ENCODE measurements at places on chromosomes 3 and 15.
A peak's percentile ranks its signal among the peaks of the same experiment; 100 is the strongest.

DNA sequence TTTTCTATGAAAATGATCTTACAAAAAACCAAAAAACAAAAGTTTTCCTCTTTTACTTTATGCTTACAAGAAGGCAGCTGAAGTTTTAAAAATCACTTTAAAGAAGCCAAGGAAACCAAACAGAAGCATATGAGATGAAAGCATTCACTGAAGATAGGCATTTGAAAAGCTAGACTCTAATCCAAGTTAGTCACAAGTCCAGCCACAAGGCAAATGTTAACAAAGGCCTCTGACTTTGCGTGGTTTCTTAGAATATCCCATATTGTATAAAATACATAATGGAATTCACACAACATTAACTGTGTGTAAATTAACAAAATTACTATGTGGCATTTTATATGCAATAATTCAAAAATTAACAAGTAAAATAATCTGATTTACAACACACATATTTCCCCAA, 17.7 kb downstream of the MRPL3 start:
- DNase-seq: no peak

GRCh38 chr15:71120428-71120944, 5.2 kb downstream of the THSD4 start:
- DNase-seq: no peak

DNA sequence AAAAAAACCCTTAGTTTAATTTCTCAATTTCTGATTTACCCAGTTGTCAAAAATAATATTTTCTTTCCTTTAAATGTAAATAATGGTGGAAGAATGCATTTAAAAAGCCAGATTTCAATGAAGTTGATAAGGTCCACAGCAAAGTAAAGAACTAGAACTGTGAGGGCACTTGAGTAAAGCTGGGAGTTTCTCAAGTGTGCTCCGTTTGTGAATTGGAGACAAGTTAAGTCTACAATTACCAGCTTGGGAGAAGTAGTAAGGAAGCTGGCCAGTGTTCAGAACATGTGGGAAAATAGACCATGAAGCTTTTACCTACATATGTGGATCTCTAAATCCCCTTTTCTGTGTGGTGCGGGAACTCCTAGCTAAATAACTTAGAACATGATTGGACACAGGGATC, 239.4 kb downstream of the OXSM start:
- no peak for DNase-seq

DNA sequence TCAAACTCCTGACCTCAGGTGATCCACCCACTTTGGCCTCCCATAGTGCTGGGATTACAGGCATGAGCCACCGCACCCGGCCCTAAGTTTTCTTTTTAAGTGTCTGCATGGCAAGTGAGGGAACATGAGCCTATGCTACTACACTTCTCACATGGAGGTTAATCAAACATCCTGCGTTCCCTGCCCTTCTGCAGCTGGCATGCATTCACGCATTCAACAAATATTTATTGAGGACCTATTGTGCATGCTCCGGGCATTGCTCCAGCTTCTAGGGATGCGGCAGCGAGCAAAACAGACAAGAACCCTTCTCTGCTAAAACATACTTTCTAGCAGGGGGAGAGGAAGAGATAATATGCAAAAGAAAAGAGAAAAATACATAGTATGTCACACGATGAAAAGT, 42.6 kb upstream of the ACKR4 start:
- peak; percentile 30 for DNase-seq

GRCh38 chr3:42085641-42086376, 5.3 kb upstream of the TRAK1 start:
- no peak for DNase-seq

- peak; percentile 1 for DNase-seq
Measured at GRCh38 chr3:64488939-64489338, 198.9 kb downstream of the ADAMTS9 start.

DNA sequence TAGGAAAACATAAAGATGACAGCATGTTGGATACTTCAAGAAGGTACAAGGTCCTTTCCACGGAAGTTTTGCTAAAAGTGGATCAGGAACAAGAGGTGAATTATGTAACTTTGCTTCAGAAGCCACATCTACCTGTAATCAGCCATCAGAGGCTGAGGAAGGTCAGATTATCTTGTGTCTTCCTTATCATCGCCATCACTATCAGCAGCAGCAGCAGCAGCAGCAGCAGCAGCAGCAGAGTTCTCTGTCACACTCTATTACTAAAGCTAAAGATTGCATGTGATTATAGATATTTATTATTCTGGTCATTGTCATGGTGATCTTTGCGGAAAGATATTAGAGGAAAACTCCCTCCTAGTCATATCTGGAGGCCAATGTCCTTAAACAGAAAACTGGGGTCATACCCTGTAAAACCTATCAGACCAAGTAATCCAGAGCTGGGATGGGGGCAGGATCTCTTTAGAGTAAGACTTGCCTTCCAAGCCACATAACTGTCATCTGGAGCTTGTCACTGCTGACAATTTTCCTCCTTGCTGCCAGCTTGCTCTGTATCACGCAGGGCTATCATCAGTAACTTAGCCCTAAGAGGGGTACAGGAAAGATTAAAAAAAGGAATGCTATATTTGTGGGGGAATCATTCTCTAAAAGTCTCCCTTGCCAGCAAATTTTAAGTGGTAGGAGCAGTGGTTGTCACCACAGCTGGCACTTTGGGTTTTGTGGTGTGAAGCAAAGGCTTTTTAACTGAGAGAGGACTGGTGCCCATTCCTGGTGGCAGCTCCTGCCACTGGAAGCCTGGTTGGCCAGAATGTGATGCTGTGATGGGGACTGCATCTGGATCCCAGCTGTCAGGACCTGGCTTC, 130.9 kb upstream of the RASGRP1 start:
- no peak for DNase-seq

DNA sequence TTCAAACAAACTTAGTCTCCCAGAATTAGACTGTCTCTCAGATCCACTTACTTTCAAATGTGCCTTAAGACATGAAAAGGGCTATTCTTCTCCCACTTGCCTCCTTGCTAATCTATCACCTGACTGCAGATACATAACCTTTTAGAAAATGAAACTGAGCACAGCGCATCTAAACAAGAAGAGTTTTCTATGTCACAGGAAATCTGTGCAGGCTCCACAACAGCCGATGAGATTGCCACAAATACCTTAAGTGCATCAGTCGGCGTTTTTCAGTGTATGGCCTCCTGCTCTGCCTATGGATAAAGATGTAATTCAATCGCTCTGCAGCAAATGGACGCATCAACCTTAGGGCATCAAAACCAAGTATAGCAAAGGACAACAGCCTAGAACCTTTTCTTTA, 544.2 kb downstream of the FOXP1 start:
- DNase-seq: no peak

DNA sequence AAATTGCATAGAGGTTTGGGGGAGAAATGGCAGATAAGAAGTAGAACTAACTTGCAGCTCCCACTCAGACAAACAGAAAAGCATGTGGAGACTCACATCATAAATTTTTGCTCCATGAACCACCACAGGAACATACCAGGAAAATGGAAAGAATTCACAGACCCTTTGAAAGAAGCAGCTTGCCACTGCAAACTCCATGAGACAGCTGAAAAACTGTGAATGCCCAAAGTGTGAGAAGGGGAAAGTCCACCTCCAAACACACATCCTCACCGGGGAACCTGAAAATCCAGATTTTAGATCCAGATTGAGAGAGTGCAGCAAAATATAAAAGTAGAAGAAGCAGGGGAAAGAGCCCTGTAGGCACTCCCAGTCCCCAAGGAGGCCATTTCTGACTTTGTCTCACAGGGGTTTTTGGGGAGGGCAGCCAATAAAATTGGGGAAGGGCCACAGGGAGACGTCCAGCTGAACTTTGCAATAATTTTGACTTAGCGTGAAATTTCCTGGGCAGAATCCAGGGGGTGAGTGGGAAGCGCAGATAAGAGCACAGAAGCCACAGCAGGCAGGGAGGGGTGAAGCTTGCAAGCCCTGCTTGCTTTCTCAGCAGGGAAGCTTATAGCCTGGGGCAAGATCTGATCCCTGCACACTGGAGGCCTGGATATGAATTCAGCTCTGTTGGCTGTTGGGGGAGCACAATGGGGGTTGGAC, 183.4 kb upstream of the UBE2E2 start:
- no peak for DNase-seq

DNA sequence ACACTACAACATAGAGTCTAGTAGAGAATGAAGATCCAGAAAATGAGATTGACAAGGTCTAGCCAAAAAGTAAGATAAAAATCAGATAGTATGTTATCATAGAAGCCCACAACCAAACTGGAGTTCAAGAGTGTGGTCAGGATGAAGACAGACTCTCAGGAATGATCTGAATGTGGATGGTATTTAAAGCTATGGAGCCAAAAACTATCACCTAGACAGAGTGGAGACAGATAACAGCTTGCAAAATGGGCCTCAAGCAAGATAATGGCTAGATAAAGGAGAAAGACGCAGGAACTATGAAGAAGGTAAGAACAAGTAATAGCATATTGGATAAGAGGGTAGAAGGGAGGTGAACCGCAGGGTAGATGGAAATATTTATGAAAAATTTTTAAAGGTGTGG, 35.4 kb downstream of the ZMAT3 start:
- DNase-seq: no peak

- no peak for DNase-seq
Measured at GRCh38 chr3:78792212-78792611, 975.6 kb downstream of the ROBO1 start.

GRCh38 chr15:93129702-93130488, 40.9 kb upstream of the RGMA start:
- no peak for DNase-seq

DNA sequence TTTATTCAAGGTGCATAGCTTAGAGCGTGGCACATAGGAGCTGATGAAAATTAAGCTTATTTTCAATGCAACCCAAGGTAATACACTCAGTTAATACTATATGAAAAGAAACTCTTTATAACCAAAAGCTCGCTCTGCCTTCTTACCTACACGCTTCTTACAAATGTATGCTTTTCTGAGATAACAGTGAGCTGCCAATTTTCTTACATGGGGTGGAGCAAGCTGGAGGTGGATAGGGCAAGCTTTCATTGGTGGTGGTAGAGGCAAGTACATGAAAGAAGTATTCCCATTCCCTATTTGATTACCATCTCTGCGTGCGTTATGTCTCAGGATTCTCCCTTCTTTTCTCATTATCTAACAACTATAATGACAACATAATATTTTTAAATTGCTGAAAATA, 8.9 kb downstream of the DZIP3 start:
- DNase-seq: no peak

GRCh38 chr3:40690749-40691451, 166.1 kb downstream of the ZNF621 start:
- no peak for DNase-seq

- no peak for DNase-seq
Measured at GRCh38 chr3:164004205-164004604, 1074.1 kb downstream of the SI start.

GRCh38 chr3:154243353-154243752, 80.9 kb downstream of the DHX36 start:
- no peak for DNase-seq

DNA sequence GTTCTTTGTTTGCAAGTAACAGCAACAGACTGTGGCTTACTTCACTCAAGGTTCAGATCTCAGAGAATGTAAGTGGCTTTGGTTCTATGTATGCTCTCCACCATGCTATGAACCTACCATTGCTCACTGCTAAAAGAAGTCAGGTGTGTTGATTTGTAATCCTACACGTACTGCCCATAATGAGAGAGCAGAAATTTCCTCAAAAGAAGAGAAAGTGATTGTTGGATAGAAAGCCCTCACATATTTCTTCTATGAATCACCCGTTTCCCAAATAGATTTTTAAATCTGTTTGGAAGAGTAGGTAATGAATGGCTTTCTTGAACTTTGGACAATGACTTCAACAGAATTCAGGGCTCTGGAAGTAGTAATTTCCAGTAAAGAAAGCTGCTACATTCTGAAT, 565.4 kb downstream of the ROBO2 start:
- DNase-seq: no peak

GRCh38 chr3:87461036-87461435, 184.7 kb upstream of the POU1F1 start:
- no peak for DNase-seq

DNA sequence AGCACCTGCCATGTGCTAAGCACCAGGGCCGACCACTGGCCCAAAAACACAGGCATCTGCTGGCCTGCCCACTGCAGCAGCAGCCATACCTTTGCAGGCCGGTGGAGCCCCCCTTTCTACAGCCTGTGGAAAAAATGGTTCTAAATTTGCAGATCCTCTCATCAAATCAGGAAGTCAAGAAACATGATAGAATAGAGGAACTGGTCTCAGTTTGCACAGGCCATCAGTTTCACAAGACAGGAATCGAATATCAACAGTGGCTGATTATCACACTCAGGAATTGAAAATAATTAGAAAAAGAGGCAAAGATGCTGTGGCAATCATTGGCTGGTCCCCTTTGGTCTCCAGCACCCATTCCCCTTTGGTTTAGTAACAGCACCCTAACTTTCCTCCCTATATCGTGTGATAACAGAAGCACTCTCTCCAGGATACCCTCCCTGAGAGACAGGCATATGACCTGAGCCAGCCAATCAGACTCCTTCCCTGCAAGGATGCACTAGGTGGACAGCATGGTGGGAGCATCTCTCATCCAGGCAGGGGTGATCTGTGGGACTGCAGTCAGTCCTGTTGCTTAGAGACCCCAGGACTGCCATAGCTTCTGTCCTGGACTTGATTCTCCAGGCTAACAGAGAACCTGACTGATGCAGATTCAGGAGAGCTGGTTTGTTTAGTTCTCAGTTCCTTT, 3.5 kb upstream of the PAK6 start:
- no peak for DNase-seq

- DNase-seq: no peak
Measured at GRCh38 chr3:76912841-76913383, 127.0 kb upstream of the ROBO2 start.

GRCh38 chr3:54622678-54623077, 305.2 kb downstream of the LRTM1 start:
- DNase-seq: no peak

GRCh38 chr3:107092121-107092520, 285.1 kb upstream of the CCDC54 start:
- no peak for DNase-seq

DNA sequence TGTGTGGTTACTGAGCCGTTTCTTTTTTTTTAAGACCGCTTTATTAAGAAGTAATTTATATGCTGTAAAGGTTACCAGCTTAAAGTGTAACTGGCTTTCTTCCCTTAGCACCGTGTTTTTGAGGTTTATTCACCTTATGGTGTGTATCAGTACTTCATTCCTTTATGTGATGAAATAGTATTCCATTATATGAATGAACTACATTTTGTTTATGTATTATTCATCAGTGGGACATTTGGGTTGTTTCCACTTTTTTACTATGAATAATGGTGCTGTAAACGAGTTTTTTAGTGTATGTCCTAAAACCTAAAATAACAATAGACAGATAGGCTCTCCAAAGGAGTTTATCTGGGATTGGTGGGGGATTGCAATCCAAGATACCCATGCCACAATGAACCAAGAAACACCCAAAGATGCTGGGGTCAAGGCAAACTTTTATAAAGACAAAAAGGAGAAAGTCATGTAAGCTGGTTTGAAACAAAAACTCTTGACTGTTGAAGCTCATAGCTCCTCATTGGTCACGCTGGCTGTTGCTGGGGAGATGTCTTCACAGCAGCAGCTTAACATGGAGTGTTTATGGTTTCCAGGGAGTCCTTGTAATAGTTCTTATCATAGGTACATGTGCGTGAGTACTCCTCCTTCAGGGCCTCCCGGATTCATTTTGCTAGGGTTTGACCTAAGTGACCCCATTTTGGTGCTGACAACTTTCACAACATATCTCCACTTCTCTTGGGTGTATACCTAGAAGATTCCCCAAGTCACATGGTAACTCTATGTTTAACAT, 16.0 kb downstream of the TM2D3 start:
- no peak for DNase-seq

GRCh38 chr15:82571722-82572222, 31.5 kb upstream of the RPS17 start:
- no peak for DNase-seq

All from NCI-H2107 (cell line).